ENCODE measurements at places on chromosomes 11 and 22. TPM values are rescaled to one million over a fixed set of nuclear protein-coding genes. Genes with fewer than 3 reads are reported as not detected.

Gene GRIA4
- polyA plus RNA-seq: not detected

Gene HORMAD2
- not detected for polyA plus RNA-seq

Gene PAMR1
- polyA plus RNA-seq: 0.60 TPM

GRCh38 chr11:104803776-104804175 is 94.5 kb downstream of the CASP12 start:
- DNase-seq: no peak

DNA sequence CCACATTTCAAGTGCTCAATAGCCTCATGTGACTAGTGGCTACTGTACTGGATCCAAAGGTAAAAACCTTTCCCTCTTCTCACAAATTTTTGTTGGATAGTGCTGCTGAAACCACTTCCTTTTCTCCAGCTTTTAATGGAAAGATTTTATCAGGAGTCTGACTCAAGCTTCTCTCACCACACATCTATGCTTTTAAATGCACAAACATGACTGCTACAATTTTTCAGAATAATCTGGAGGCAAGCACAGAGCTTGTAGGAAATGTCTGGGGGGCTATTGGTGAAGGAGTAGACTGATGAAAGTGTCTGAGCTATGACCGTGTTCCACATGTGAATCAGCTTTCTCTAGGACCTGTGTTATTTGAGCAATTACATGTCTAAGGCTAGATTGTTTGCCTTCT is 101.1 kb upstream of the FAT3 start:
- DNase-seq: no peak

DNA sequence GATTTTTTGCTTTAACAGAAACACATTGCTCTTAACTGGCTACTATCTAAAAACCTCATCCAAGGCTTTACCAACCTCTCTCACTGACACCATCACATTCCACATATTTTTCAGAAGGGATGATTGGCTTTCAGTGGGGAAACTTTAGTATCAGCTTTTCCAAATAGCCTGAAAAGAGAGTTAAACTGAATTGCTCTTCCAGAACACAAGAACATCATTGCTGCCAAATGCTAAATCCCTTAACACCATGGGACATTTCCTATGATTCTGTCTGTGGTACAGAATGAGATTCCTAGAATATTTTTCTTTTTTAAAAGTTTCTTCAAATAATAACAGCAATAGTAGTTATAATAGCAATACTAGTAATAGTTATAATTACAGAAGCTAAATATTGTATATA is 45.4 kb downstream of the SOX6 start:
- no peak for DNase-seq

GRCh38 chr11:77124041-77124440 is 4.0 kb upstream of the MYO7A start:
- DNase-seq: no peak

DNA sequence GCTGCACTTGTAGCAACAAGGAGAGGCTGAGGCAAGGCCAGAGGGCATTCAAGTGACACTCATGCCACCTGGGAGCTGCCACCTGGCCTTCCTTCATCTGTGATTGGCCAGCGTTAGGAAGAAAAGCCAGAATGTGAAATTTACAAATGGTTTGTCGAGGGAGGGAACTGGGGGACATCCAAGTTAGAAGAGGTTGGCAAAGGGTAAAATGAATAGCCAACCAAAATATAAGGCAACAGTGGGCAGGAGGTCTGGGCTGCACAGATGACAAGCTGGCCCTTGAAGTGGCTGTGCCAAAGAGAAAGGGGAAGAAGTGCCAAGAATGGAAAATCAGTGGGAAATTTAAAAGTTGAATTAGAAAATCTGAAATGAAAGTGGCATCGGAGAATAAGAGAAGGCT is 221.4 kb downstream of the C11orf91 start:
- DNase-seq: no peak

DNA sequence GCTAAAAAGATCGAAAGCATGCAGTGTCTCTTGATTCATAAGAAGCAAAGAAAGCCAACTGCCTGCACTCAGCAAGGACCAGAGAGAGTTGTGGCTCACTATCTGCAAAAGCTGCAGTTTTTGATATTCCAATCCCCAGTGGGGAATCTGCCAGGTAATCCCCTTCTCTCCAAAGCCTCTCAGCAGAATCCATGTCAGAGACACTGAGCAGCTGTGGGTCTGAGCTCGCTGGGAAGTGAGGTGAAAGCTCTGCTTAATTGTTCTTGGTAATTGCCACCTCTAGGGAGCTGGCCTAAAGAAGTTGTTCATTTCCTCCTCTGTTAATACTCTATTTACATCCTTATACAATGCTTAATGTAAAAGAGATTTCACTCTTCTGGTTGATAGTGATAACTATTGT is 261.3 kb upstream of the LRRC4C start:
- DNase-seq: no peak

GRCh38 chr11:111500481-111500880 is 11.7 kb downstream of the BTG4 start:
- DNase-seq: no peak

GRCh38 chr22:29689880-29690213 is 30.0 kb upstream of the CABP7 start:
- peak; percentile 78 for DNase-seq

DNA sequence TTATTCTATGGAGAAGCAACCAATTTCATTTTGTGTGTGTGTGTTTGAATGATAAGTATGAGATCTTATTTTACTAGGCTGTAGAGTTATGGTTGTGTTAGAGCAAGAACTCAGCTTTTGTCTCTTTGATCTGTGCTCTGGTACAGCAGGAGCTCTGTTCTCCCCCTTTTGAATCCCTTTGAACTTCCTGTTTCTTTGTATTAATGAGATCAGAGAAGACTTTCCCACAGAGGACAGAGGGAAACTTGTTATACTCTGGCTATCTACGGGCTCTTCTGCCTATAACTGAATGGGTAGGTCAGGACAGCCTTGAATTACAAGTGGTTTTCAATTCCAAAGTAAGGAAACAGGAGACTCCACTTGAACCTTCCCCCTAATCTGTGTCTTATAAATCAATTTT is 1015.0 kb upstream of the RAG2 start:
- DNase-seq: no peak

GRCh38 chr11:69123593-69124545 is 31.9 kb upstream of the SMIM38 start:
- no peak for DNase-seq

DNA sequence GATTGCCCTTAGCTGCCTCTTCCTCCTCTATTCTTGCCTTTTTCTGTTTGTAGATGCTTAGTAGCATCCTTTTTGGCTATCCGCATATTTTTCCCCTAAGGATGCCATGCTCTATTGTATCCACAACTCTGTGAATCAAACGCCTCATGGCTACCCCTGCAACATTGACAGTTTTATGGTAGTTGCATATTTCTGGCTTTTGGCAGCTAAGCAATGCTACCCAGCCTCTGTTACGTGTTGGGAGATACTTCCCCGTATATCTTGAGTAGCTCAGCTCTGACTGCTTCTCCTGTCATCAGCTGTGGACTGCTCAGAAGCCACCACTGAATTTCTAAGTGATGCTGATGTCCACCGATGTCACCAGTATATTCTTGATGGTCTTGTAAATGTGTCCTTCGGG is 15.1 kb upstream of the SLC3A2 start:
- DNase-seq: no peak

- DNase-seq: peak; percentile 60
These were observed 217.0 kb downstream of the DYNC2H1 start for GRCh38 chr11:103326070-103326794.
